ENCODE measurements at places on chromosomes 6 and 20.

- no peak for DNase-seq
These were observed 903.9 kb upstream of the MAP3K7 start for GRCh38 chr6:91490671-91491301.

DNA sequence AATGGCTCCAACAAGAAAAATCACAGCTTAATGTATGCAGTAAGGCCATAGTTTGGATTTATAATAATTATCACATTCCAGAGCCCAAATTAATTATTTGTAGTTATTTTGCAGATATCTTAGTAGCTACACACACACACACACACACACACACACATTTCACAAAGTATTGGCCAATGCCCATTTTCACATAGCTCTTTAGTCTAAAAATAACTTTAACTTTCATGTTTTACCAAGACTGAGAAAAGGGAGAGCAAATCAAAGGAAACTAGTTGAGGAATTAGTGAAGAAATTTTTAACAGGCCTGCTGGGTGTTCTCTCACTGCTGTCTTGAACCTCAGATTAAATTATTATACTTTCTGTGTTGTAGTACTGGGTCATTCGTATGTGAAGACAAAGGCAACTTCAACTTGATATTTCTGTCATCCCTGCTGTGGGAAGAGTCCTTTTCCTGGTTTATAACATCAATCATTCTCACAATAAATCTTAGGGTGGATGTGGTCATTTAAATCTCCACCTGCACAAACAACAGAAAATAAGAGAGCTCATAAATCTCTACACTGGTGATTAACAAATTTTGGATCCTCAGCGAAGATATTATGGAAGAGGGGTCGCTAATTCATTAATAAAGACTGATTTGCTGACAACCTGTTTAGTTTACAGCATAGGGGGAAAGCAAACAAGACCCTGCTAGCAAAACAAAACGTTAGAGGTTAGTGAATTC lies 1.6 kb upstream of the TCF21 start:
- DNase-seq: no peak

- no peak for DNase-seq
These were observed 37.0 kb upstream of the SAMHD1 start for GRCh38 chr20:36988494-36988966.

DNA sequence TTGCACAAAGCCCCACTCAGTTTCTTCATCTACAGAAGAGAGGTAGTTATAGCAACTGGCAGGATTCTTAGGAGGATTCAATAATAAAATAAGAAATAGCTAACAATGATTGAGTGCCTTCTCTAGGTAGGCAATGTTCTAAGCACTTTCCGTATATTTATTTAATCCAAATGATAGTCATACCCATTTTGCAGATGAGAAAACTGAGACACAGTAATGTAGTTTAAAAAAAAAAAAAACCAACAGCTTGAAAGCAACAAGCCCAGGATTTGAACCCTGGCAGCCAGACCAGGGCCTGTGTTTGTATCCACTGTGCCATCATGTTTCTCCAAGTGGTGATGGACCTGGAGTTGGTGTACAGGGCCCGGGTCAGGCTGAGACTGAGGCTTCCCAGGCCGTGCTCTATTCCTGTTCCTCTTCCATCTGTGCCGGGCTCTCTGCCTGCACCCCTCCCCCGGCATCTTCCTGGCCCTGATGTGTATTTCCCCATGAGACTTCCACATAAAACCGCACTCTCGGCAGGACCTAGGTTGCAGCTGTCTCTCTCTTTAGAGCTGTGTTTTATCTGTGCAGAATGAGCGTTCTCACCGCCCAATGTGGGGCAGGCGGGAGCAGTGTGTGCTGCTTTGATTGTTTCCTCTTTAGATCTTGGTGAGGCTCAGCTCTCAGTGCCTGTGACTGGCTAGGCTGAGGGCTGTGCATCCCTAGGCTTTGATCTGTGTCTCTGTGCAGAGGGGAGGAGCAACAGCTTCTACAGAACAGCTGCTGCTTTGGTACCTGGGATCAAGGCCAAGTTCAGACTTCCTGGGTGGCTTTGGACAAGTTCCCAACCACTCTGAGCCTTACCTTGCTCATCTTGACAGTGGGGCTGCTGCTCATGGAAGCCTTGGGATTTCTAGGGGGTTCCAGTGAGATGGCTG lies 49.5 kb downstream of the TOX2 start:
- DNase-seq: no peak

DNA sequence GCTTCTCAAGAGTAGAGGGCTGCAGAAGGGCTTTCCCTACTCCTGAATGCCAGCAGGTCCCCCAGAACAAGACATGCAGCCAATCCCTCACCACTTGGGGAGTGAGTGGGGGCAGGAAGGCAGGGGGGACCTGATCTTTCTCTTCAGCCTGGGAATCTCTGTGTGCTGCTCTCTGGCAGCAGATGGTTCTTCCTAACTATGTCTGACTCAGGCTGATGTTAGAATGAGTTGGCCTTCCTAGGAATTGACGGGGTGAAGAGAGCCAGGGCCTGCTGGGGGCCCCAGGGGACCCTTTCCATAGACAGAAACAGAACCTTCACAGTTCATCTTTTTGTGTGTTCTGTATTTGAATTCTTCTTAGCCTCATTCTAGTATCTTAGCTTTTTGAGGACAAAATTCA lies 29.0 kb upstream of the TCP11 start:
- DNase-seq: no peak

- no peak for DNase-seq
These were observed 19.0 kb downstream of the VAPB start for GRCh38 chr20:58407966-58408557.

DNA sequence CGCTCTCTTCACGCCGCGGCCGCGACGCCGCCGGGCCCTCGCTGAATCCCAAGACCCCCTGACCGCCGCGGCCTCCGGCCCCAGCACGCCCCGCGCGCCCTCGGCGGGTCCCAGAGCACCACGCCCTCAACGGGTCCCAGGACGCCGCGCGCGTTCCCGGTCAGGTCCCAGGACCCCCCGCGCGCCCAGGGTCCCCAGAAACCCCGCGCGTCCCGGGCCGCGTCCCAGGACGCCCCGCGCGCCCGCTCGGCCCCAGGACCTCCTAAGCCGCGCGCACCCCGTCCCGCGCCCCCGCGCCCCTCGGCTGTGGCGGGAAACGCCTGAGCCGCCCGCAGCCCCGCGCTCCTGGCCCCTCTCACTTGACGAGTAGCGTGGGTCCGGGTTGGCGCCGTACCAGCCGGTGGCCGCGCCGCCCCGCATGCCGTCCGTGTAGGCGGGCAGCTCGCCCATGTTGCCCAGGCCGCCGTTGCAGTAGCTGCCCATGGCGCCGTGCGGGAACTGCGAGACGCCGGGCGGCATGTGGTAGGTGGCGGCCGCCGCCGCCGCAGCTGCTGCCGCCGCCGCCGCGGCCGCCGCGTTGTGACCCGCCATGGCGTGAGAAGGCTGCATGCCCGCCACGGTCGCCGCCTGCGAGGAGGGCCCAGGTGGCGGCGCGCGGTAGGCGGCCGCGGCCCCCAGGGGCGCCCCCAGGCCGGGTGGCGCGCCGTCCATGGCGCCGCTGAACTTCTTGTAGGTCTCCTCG lies 556 bp downstream of the NKX2-4 start:
- no peak for DNase-seq

GRCh38 chr6:138107078-138107751 lies at the start of gene PERP:
PERP (minus strand) TSS chr6:138107419; CDS start chr6:138107340, 79 bp downstream.
- DNase-seq: peak; percentile 70

DNA sequence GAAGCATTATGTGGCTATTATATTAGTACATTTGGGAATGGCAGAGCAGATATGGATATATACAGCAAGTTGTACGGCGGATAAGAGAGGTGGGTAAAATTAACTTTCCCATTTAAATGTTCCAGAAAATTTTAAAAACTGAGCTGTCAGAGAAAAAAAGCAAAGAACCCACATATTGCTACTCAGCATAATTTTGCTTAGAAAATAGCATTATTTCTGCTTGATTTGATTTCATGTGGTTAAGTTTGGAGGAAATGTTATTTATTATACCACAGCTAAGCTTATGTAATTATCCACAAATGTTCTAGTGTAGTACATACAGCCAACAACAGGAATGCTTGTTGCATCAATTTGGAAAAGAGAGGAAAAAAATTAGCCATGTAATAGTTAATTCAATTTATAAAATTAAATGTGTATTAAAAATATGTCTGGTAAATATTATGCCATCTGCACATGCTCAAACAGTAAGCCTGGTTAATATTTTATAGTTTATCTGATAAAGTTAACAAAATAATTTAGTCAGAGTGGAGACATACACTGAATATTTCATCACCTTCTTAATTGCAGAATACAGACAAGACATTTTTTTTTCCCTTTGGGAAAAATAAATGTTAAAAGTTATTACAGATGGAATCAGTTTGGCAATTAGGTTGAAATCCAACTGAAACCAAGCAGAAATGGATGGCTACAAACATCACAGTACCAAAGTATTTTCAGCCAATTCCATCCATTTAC lies 172.1 kb upstream of the ID4 start:
- no peak for DNase-seq

GRCh38 chr6:64334636-64335035 lies 699.0 kb downstream of the PHF3 start:
- DNase-seq: no peak

DNA sequence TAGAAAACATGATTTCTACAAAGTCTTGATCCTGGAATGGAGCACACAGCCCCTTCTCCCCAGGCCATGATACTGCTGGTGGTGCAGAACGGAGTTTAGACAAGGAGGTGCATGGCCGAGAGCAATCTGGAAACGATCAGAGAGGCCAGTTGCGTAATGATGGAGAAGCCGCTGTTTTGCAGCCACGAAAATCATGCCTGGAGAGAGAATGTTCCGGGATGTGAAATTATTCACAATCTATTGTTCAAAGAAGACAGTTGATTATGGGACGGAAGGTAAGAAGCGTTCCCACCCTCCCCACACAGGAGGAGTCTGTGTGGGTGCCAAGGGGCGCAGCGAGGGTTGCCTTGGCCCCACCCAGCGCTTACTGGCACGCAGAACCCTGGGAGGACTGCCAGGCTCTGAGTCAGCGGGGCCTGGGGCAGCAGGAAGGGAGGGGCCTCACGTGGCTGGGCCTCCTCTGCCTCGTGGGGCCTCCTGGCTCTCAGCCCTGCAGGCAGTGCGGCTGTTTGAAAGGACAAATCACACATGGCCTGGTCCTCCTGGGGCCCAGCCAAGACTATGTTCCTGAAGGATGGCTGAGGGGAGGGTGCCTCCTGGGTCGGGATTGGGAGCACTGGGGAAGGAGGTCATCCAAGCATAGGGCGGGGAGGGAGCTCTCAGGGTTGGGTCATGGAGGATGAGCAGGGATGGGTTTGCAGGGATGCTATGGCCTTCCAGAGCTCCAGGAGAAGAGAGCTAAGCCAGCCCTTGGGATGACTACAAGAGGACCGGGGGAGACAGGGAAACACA lies 8.7 kb upstream of the AP5S1 start:
- DNase-seq: no peak

DNA sequence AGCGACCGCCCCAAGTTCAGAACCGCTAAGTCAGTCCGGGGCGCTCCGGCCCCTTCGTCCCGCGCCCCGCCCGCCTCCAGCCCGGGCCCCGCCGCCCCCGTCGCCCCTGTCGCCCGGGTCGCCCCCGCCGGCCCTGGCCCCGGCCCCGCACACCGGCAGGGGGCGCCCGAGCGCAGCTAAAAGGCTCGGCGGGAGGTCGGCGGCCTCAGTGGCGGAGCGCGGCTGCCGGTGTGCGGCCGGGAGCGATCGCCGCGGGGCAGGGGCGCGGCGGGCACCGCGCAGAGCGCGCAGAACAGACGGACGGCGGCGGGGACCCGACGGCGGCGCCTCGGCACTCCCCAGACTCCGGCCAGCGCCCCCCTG lies at the start of gene FNDC1:
Gene FNDC1 (plus strand): TSS at position 208 of the 363 bp plus-strand sequence. CDS start 197 bp downstream, outside the sequence.
- DNase-seq: no peak

- DNase-seq: peak; percentile 5
These were observed 18.9 kb upstream of the DSN1 start for GRCh38 chr20:36792422-36792821.

GRCh38 chr6:147234685-147235084 lies 30.5 kb downstream of the STXBP5 start:
- DNase-seq: no peak

DNA sequence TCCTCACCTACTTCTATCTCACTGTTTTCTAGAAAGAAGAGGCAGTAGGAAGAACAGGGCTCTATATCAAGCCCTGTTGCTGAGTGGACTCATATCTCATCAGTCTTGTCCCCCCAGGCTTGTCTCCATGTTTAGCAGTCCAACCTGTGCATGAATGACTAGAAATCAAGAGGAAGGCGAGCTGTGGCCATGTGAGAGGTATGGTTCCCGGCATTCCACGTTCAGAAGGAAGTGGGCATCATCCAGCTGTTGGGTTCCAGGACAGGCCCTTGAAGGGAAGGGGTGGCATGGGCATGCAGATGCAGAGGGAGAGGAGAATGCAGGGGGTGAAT lies 176.6 kb downstream of the MRPL14 start:
- DNase-seq: no peak

GRCh38 chr20:20665606-20666332 lies 46.7 kb downstream of the RALGAPA2 start:
- DNase-seq: no peak

GRCh38 chr6:33983109-33983716 lies 162.7 kb downstream of the GRM4 start:
- no peak for DNase-seq
